ENCODE measurements at places on chromosomes 5 and 9. TPM values are rescaled to one million over a fixed set of nuclear protein-coding genes. Genes with fewer than 3 reads are reported as not detected.

DNA sequence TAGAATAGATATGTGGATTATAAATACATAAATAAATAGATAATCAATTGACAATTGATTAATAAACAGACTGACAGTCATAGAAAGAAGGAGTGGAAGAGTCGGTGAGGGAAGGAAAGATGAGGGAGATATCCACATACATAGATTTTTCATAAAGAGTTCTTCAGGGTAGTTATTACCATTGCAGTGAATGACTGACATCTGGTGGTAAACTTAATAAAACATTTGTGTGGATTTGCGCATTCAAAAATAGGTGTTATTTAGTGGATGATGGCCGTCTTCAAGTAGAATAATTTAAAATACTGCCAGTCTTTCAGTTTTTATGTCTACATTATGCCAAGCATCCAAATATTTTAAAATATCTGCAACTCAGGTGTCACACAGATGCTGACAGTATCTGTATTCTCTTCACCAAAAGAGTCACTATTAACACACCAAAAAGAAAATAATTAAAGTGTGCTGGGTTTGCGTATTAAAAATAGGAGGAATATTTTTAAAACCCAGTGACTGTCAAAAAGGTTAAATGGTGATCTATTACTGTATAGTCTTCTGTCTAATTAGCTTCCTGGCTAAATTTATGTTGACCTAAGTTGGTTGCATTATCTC is 78.8 kb downstream of the GIN1 start:
- DNase-seq, result no peak

The WASHC1 gene
- total RNA-seq, result 18.6 TPM

DNA sequence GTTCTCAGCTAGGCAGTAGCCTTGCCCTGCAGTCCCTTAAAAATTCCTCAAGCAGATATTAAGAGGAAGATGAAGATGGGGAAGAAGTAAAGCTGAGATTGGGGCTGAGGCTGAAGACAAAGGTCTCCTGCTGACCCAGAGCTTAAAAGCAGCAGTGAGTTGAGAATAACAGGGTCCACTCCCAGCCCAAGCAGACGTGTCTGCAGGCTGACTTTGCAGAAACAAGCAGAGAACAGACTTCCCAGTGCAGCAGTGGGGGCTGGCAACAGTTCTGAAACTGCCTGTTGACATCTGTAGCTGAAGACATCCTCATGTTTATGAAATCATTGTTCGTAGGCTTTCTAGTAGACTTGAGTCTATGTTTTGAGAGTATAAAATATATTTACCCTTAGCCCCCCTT is 1.1 kb downstream of the CTXN3 start:
- DNase-seq, result no peak

GRCh38 chr9:36823466-36823865 is 210.6 kb downstream of the PAX5 start:
- DNase-seq, result no peak

The SCGB3A1 gene
- not detected for total RNA-seq

The EDIL3 gene
- not detected for total RNA-seq

GRCh38 chr5:65334077-65334476 is 147.6 kb downstream of the ADAMTS6 start:
- no peak for DNase-seq

GRCh38 chr5:159184236-159184635 is 25.1 kb downstream of the RNF145 start:
- no peak for DNase-seq

The CCIN gene
- total RNA-seq, result not detected

The BNC2 gene
- not detected for total RNA-seq

The PNPLA7 gene
- 3.2 TPM for total RNA-seq

The TEX48 gene
- total RNA-seq, result 1.6 TPM

The CERCAM gene
- total RNA-seq, result 5.2 TPM

- peak; percentile 16 for DNase-seq
Measured at GRCh38 chr9:38315085-38315595, 77.4 kb upstream of the ALDH1B1 start.

GRCh38 chr5:124303366-124303765 is 443.1 kb downstream of the ZNF608 start:
- DNase-seq, result no peak

GRCh38 chr5:1437876-1438559 is 7.2 kb downstream of the SLC6A3 start:
- peak; percentile 37 for DNase-seq

DNA sequence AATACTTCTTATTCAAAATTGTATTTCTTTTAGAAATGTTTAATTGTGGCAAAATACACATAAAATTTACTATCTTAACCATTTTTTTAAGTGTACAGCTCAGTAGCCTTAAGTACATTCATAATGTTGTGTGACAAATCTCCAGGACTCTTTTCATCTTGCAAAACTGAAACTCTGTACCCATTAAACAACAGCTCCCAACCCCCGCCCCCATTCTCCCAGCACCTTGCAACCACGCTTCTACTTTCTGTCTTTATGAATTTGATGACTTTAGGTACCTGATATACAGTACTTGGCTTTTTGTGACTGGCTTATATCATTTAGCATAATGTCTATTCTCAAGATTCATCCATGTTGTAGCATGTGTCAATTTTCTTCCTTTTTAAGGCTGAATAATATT is 2.8 kb upstream of the IL5 start:
- DNase-seq, result no peak

- DNase-seq, result peak; percentile 69
Measured at GRCh38 chr5:172640822-172641358, at the start of gene NEURL1B. TSS of gene NEURL1B (plus strand) at chr5:172641263. CDS start at chr5:172641407, 144 bp downstream.

The P4HA2 gene
- total RNA-seq, result 19.4 TPM

- DNase-seq, result no peak
Measured at GRCh38 chr5:32058101-32058500, 116.0 kb downstream of the GOLPH3 start.

GRCh38 chr5:88677943-88678769 is 204.8 kb downstream of the MEF2C start:
- DNase-seq, result no peak

DNA sequence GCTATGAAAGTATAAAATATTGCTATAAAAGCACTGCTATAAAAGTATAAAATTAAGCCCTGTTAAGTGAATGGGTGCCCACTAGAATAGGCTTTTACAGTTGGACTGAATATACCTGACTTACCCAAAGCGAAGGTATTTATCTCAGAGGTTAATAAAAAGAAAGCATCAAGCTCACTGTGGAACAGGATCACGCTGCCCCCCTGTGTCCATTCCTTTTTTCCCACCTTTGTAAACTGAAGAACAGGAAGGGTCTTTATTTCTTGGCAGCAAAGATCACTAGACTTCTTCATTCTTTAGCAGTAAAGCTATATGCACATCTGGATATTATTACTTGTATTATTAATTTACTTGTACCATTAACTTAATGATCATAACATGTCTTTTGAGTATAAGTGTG is 22.1 kb upstream of the PLPP6 start:
- DNase-seq, result peak; percentile 67

DNA sequence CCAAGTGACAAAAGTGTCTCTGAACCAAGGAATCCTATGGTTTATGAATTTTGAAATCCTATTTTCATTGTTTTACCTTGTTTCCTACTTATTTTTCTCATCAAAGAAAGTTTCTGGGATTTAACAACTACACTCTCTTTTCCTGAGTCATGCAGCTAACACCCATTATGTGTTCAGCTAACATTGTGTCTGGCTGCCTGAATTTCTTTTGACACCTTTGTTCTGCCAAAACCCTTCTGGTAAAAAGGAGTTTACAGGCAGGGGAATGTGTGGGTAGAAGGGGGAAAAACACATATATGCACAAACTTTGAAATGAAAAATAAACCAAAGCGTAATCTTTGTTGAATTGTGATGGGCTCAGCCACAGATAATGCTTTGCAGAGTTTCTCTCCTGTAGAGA is 146.2 kb downstream of the COX7C start:
- DNase-seq, result no peak

The TERT gene
- total RNA-seq, result 1.5 TPM

GRCh38 chr5:148162038-148162437 is 6.3 kb upstream of the SPINK14 start:
- no peak for DNase-seq

DNA sequence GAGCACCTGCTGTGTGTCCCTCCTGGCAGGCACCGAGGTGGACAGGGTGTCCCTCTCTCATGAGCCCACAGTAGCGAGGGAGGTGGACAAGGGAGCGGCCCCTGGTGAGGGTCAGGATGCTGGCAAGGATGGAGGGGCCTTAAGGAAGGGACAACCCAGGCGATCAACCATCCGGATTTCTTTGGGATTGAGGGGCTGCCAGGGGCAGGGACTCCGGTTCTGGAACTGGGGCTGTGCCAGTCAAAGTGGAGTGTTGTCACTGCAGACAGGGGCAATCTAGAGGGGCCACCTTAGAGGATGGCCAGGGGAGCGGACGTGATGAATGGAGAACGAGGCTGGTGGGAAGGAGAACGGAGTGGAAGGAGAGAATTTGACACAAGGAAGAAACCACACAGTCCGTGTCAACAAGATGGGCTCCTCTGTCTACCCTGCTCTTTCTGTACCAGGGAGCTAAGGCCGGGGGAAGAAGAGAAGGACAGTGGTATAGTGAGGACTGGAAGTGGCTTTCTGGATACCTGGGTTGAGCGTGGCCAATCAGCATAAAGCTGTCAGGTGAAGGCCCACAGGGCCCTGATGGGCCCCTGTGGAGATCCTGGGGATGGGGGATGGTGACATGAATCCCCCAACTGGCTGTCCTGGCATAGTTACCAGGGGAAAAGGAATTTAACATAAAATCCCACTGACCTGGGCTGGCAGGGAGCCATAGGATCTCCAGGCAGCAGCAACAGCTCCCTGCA is 4.2 kb upstream of the WDR5 start:
- no peak for DNase-seq

GRCh38 chr9:133210609-133211008 is 1.6 kb upstream of the OBP2B start:
- no peak for DNase-seq

DNA sequence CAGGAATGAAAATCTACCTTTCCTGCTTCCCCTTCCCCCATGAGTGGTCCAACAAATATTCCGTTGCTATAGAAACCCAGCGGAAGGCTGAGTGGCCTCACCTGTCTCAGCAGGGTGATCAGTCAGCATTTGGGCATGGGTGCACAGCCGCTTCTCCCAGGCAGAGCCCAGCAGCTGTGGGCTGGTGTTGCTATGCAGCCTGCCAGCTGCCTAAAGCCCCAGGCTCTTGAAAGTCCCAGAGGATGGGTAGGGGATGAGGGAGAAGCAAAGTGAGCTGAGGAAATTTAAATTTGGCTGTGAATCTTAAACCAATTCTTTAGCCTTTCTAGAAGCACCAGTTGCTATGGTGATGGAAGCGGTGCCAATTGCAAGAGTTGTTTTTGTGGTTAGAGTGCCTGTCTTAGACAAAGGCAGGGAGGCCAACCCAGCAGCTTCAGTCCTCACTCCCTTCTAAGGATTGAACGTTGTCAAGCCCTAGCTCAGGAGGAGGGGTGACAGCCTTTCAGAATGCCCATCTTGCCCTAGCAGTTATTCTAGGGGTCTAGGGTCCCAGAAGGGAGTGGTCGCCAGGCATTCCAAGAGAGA is 151.5 kb upstream of the PITX1 start:
- DNase-seq, result peak; percentile 33

The MARCOL gene
- not detected for total RNA-seq

DNA sequence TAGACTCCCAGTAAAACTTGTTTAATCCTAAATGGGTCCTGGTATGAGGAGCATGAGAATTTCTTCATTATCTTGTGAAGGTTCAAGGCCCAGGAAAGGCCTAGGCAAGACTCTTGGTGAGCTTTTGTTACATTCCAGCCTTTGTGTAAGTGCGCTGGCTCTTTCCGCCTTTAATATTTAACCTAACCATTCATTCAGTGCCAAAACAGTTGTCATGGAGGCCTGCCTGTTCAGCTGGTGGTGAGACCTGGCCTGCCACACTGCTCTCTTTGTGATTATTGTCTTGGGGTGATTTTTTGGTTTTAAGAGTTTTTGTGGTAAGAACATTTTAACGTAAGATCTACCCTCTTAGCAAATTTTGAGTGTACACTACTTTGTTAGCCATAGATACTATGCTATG is 127.5 kb upstream of the WWC1 start:
- no peak for DNase-seq

The SLC6A3 gene
- 0.07 TPM for total RNA-seq

The CYLC2 gene
- not detected for total RNA-seq

The HNRNPA0 gene
- 26.0 TPM for total RNA-seq

The CCNJL gene
- total RNA-seq, result not detected

The GBGT1 gene
- 5.7 TPM for total RNA-seq

Data from activated CD8-positive, alpha-beta memory T cell treated with anti-CD3 and anti-CD28 coated beads, Interleukin-2, amount 10 ng/mL, durations not matched to agents 7 days and 5 days (primary cell).